ENCODE measurements at places on chromosomes 13 and 19. TPM values are rescaled to one million over a fixed set of nuclear protein-coding genes. Genes with fewer than 3 reads are reported as not detected.

DNA sequence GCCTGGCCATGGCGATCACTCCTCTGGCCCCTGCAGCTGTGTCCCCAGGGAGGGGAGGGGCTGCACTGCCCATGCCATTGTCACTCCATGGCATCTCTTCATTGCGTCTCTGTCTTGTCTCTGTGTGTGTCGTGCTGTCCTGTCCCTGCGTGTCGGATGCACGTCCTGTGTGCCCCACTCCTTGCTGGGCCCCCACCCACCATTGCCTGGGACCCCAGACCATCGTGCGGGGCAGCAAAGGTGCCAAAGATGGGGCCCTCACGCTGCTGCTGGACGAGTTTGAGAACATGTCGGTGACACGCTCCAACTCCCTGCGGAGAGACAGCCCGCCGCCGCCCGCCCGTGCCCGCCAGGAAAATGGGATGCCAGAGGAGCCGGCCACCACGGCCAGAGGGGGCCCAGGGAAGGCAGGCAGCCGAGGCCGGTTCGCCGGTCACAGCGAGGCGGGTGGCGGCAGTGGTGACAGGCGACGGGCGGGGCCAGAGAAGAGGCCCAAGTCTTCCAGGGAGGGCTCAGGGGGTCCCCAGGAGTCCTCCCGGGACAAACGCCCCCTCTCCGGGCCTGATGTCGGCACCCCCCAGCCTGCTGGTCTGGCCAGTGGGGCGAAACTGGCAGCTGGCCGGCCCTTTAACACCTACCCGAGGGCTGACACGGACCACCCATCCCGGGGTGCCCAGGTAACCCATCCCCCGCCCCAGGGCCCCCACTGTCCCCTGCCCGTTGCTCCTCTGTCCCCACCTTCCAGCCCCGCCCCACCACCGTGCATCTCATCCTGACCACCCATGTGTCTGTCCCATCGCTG lies 23.9 kb upstream of the NCCRP1 start:
- no peak for DNase-seq

DNA sequence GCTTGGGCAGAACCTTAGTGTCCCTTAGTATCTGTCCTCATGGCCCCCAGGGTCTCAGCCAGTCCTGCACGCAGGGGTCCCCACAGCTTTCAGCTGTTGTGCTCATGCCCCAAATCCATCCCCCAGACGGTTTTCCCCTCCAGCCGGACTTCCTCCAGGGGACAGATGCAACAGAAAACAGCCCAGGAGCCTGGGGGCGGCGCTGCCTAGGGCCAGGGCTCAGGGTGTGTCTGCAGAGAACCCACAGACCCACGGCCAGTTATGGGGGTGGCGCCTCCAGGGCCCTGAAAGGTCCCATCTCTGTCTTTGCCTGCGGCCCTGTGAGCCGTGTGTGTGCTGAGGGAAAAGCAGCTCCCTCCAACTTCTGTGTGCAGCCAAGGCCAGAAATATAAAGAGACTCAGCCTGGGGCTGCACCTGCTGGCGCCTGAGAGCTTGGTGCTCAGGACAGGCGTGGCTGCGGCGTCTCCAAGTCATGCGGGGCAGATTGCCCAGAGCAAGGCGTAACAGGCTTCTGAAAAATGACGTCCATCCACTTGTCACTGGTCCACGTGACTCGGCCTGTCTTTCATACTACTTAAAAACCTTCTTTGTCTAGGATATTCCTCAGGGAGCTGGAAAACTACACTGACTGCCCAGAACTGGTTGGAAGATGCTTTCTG lies 22.1 kb upstream of the F7 start:
- peak; percentile 87 for DNase-seq

- peak; percentile 59 for DNase-seq
Measured at GRCh38 chr19:47111006-47111621, 2.5 kb downstream of the ZC3H4 start.

DNA sequence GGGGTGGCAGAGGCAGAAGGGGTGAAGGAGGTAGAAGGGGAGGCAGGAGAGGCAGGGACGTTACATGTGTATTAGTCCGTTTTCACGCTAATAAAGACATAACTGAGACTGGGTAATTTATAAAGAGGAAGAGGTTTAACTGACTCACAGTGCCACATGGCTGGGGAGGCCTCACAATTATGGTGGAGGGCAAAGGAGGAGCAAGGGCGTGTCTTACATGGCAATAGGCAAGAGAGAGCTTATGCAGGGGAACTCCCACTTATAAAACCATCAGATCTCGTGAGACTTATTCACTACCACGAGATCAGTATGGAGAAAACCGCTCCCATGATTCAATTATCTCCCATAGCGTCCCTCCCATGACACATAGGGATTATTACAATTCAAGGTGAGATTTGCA lies 19.0 kb upstream of the ACOD1 start:
- DNase-seq = no peak

GRCh38 chr13:80399340-80400163 lies 58.6 kb upstream of the SPRY2 start:
- DNase-seq = peak; percentile 72

The SRRM5 gene
- 0.24 TPM for total RNA-seq

The ZNF224 gene
- 31.6 TPM for total RNA-seq

All from lower lobe of right lung (tissue), 2 donors.